ENCODE measurements at places on chromosomes 16 and 17.

DNA sequence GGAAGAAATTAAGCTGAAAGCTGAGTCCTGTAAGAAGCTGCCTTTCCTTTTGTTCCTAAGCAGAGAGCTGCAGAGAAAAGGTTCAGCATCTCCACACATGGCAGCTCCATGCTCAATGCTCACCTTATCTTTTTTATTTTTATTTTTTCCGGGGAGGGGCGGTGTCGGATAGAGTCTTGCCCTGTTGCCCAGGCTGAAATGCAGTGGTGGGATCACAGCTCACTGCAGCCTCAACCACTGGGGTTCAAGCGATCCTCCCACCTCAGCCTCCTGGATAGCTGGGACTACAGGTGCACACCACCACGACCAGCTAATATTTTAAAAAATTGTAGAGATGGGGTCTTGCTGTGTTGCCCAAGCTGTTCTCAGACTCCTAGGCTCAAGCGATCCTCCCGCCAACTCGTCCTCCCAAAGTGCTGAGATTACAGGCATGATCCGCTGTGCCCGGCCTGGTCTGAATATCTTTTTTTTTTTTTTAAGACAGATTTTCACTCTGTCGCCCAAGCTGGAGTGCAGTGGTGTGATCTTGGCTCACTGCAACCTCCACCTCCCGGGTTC, 28.3 kb upstream of the CIBAR2 start:
- no peak for DNase-seq

GRCh38 chr16:11264155-11264832, 4.8 kb downstream of the TNP2 start:
- no peak for DNase-seq

- no peak for DNase-seq
These were observed 543 bp downstream of the TMUB2 start for GRCh38 chr17:44187131-44187899.

DNA sequence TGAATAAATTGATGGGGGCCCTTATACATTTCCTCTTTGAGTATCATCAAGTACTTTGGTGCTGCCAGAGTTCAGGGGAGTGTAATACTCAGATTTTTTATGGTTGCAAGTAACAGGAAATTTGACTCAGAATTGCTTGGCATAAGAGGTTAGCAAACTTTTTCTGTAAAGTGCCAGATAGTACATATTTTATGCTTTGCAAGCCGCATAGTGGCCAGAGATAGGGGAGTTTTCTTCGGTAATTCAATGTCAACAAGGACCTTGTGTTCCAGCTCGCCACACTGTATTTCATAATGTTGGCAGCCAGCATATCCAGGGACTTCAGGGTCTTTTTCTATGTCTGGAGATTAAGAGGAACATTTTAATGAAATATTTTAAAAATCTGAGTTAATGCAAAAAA, 51.0 kb upstream of the MARCHF10 start:
- DNase-seq: no peak

GRCh38 chr17:4771519-4772234, at the start of gene TM4SF5:
TSS of gene TM4SF5 (plus strand) at chr17:4771886. CDS start at chr17:4771923, 37 bp downstream.
- no peak for DNase-seq

DNA sequence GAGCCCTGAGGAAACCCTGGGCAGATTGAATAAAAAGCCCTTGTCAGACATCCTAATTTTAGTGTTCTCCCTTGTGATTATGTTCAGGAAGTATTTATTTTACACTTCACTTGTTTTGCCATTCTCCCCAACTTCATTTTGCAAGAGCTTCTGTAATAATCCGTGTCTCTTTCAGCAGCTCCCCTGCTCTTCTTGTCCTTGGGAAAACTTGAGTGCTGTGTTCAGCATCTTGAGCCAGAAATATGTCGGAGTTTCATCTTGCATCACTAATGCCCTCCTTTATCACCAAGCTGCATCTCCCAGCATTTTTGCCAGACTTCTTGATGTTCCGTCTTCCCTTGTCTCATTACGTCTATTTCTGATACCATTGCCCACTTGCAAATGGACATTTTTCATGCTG, 486.5 kb upstream of the EEF2KMT start:
- DNase-seq: no peak

DNA sequence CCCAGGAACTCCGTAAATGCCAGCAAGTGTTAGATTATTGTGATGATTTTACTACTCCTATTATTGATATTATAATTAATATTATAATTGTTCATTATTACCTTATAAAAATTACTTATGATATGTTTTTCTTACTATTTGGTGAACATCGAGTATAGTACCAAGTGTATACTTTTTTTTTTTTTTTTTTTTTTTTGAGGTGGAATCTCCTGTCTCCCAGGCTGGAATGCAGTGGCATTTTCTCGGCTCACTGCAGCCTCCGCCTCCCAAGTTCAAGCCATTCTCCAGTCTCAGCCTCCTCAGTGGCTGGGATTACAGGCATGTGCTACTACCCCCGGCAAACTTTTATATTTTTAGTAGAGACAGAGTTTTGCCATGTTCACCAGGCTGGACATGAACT, 347.0 kb downstream of the WWOX start:
- DNase-seq: no peak

GRCh38 chr17:58176200-58176599, 9.4 kb downstream of the OR4D2 start:
- DNase-seq: no peak

DNA sequence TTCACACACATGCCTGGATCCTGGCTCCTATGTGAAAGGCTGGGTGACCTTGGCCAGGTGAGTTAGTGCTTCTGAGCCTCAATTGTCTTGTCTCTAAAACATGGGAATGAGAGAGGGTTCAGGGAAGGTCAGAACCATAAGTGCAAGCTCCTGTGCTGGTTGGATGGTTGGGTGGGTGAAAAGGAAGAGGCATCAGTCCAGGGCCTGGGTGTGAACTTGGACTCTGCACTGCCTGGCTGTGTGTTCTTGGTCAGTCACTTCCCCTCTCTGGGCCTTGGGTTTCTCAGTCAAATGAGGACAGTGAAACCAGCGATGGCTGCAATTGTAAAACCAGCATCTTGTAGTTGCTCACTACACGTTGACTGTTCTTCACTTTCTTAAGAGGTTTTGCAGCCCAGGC, 643 bp upstream of the KCNG4 start:
- no peak for DNase-seq

- no peak for DNase-seq
These were observed 20.9 kb downstream of the SPACA3 start for GRCh38 chr17:33012522-33013033.

GRCh38 chr17:56899403-56899802, 14.4 kb downstream of the TRIM25 start:
- DNase-seq: no peak

DNA sequence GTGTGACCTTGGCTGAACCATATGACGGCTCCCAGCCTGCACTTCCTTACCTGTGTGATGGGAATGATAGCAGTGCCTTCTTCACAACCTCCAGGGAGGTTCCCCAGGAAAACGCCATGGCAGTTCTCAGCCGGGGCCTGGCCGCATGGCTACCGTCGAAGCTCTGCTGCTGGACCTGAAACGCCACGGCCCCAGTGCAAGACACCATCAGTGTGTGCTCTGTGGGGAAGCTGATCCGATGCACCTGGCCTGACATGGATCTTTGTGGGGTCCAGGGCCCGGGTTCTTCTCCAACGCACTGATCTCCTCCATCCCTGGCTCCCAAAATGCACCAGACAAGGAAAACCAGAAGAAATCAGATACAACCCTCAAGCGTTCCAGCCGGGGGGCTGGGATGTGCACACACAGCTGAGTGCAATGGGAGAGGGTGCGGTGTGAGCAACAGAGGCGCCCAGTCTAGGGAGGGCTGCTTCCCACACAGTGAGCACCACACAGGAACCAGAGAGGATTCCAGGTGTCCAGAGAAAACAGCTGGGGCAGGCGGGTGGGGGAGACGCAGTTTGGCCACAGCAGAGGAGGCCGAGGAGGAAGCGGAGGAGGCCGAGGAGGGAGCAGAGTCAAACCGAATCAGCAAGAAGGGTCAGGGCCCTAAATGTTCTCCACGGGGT, 54.3 kb upstream of the ZNF469 start:
- DNase-seq: no peak

DNA sequence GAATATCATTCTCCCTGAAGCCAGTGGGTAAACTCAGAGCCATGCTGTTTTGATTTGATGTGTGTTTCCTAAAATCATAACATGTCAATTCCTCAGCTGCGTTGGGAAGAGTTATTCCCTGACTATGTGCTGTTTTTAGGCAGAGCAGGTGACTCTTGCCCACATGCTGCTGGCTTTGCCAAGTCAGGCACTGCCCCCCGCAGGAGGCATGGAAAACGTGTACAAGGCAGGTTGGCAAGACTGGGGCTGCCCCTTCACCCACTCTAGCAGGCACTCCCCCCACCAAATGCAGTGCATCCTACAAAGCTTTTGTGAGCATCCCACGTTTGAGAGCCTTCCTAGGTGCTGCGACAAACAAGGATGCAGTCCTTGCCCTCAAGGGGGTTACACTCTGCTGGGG, 38.3 kb upstream of the NAT9 start:
- DNase-seq: no peak

DNA sequence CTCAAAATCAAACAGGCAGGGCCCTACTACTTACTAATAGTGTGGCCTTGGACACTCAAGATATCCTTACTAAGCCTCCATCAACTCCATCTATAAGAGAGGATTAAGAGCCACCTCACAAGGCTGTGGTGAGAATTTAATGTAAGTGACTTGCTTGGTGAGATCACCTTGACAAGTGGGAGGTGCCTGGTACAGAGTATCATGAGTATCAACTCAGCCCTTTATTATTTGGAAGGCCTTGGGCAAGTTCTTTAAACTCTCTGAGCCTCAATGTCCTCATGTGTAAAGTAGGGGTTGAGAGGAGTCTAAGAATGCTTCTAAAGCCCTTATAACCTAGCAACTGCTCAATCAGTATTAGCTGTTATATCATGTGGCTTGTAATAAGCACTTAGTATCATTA, 15.0 kb downstream of the THUMPD1 start:
- no peak for DNase-seq

DNA sequence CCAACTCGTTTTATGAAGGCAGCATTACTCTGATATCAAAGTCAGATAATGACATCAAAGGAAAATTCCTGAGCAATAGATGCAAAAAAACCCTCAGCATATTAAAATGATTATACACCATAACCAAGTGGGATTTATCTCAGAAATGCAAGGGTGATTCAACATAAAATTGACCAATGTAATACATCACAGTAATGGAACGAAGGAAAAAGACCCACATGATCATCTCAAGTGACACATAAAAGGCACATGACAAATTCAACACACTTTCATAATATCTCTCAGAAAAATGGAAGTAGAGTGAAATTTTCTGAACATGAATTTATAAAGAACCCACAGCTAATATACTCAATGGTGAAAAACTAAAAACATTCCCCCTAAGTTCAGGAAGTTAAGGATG, 118.8 kb downstream of the ITFG1 start:
- no peak for DNase-seq

DNA sequence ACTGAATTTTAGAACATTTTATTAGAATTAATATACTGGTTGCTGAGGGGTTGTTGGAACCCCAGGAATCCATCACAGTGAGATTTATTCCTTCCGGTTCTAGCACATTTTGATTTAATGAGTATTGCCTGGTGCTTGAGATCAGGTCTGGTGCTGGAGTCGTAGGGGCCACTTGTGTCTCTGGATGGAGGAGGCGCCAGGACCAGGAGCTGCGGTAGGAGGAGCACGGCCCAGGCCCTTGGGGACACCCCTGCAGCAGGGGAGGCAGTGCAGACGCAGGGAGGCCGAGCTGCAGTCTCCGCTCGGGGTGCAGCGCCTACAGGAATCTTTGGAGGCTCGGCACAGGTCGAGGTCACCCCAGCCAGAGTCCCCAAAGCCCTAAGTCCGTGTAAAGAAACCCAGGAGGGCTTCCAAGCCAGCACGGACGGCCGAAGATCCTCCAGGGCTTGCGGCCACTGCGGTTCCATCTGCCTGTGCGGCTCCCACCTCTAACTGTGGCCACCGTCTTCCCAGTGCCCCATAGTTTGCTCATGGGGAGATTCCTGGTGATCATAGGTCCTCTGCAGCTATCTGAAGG, 66.2 kb upstream of the CREBBP start:
- no peak for DNase-seq

- DNase-seq: no peak
These were observed 1.4 kb upstream of the ST6GALNAC1 start for GRCh38 chr17:76644995-76645394.

DNA sequence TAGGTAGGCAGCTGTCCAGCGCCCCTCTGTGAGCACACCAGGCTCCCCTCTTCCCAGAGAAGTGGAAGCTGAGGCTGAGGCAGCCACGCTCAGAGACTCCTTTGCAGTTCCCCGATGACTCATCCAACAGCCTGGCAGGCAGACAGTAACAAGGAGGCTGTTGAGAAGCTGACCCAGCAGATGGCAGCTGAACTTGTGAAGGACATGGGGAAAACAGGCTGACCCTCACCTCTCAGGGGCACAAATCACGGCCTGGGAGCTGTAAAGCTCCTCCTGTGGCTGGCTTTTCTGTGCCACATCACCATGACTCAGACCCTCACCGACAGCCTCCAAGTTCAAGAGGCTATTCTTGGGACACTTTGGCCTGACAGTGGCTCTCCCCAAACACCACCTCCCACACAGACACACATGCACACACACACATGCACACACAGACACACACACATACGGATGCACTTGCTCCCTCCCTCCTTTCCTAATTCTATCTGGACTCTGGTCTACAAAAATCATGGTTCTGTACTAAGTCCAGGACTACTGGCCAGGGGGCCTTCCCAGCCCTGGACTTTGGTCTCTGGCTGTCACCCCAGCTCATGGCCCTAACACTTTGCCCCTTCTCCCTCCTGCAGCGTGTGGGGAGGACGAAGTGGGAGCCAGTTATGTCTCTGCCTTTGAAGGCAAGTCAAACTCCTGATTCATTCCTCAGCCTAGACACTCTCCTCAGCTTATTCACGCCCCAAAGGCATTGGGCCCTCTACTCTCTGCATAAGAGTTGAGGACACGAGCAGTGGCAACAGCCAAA, 23.2 kb downstream of the MAP3K14 start:
- DNase-seq: no peak

GRCh38 chr16:17173281-17173680, 297.5 kb downstream of the XYLT1 start:
- DNase-seq: no peak

GRCh38 chr17:27562777-27563455, 68.1 kb upstream of the LGALS9 start:
- no peak for DNase-seq

- no peak for DNase-seq
These were observed 17.7 kb downstream of the PIMREG start for GRCh38 chr17:6461792-6462524.

- no peak for DNase-seq
These were observed 8.6 kb downstream of the XYLT1 start for GRCh38 chr16:17461951-17462729.

DNA sequence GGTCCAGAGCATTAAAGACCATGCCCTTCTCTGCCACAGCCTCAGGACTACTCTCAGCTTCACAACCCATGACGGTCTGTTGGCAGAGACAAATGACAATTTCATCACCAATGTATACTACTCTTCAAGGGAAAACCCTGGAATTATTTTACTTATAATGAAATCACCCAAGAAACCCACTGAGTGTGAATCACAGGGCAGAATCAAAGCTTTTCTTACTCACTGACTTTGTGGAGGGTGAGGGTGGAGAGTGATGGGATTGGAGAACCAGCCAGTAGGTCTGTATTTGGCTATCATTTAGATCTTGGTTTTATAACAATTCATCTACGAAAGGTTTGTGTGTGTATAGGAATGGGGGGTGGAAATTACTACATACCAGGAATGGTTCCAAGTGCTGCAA, 442.6 kb downstream of the SHISA9 start:
- no peak for DNase-seq

- DNase-seq: no peak
These were observed 44.5 kb downstream of the XPO6 start for GRCh38 chr16:28167221-28167620.
